ENCODE measurements at places on chromosomes 1 and 21. TPM values are rescaled to one million over a fixed set of nuclear protein-coding genes. Genes with fewer than 3 reads are reported as not detected.

DNA sequence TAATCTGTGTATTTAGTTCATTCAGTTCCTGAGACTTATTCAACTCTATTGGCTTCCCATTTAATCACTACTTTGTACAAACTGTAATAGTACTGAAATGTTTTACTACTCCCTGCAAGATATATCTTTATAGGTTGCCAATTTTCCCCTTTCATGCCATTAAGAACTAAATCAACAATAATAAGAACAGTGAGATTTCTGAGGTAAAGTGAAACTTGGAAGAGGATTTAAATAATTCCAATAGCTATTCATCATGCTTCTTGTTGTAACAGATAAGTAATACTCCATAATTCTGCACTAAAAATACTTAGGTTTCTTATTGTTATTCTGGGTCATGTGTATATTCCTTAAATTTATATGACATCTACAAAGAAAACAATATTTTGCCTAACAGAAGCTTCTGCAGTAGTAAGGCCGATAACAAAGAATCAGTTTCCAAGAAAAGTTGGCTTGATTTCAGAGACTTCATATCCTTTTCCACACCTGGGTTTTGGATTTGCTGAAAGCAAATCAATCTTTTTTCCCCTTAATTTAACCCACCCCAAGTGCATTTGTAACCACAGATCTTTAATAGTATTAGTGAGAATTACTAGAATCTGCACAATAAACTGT is 258.3 kb downstream of the FAF1 start:
- DNase-seq = no peak
- no peak overlapping the region for H3K27ac ChIP-seq
- no peaks in the 10 kb centered on the region for H3K27me3 ChIP-seq
- H3K4me3 ChIP-seq = no peak overlapping the region

DNA sequence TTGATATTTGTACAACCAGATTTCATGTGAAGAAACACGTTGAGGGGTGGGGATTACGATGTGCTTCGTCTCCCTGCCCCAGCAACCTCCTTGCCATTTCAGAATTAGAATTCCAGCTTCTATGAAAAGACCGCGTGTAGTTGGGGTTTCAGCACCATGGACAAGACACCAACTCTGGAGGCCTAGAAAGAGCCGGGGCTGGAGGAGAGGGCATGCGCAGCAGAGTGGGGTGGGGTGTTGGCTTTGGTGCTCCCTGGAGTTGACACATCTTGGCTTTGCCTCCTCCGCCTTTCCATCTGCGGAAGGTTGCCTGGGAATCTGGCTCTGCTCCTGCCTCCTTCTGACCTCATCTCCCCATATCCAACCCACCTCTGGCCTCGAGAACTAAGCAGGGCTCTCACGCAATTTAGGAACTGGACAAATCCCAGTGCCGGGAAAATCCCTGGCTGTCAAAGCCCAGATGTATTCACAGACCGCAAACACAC is 11.8 kb downstream of the HTR6 start:
- DNase-seq = no peak
- no peak overlapping the region for H3K4me3 ChIP-seq

Gene RGS7
- polyA plus RNA-seq = not detected

GRCh38 chr1:192516776-192517297 is 58.7 kb upstream of the RGS1 start:
- no peak overlapping the region for H3K27ac ChIP-seq
- no peak overlapping the region for H3K4me3 ChIP-seq
- H3K36me3 ChIP-seq = no peaks in the 10 kb centered on the region
- no peaks in the 10 kb centered on the region for H3K4me1 ChIP-seq
- H3K27me3 ChIP-seq = no peaks in the 10 kb centered on the region

GRCh38 chr1:10866321-10867093 is 70.1 kb upstream of the CASZ1 start:
- no peaks in the 10 kb centered on the region for H3K36me3 ChIP-seq
- no peak overlapping the region for H3K4me3 ChIP-seq
- H3K27me3 ChIP-seq = peaks cover 7% of the 10 kb centered on the region
- no peak for DNase-seq
- H3K4me1 ChIP-seq = no peaks in the 10 kb centered on the region
- H3K27ac ChIP-seq = no peak overlapping the region

Gene SLC45A3
- polyA plus RNA-seq = 2.8 TPM

Gene MAB21L3
- polyA plus RNA-seq = 0.57 TPM

DNA sequence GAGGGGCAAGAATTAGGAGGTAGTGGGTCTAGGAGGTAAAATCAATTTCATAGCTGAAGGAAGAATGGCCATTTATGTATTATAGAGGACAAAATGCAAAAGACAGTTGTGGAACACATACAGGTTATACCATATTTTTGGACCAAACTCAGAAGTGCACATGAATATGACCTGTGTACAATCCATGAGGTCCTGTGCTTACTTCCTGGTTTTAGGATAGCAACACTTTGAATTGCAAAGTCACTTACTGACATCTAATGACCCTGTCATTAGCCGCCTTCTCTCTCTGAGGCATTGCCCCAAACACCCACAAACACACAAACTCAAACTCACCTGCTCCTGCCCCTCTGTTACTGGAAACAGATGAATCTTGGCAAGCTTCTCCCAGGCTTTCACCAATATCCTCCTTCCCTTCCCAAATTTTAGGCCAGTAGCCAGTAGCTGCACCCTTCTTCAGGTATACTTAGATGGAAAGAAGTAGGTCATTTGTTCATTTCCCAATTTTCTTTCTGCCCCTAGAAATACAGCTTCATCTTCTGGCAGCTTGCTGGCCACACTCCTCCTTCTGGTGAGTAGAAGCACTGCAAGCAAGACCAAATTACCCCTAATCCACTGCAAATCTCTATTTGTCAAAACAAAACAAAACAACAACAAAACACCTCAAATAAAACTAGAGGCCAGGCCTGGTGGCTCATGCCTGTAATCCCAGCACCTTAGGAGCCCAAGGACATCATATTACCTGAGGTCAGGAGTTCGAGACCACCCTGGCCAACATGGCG is 13.7 kb upstream of the RPL5 start:
- no peaks in the 10 kb centered on the region for H3K27me3 ChIP-seq

- H3K27ac ChIP-seq = no peak overlapping the region
- no peaks in the 10 kb centered on the region for H3K4me1 ChIP-seq
- DNase-seq = no peak
- no peaks in the 10 kb centered on the region for H3K36me3 ChIP-seq
- H3K27me3 ChIP-seq = no peaks in the 10 kb centered on the region
These were observed 63.1 kb downstream of the NIBAN1 start for GRCh38 chr1:184911103-184911745.

- H3K27me3 ChIP-seq = no peaks in the 10 kb centered on the region
- H3K36me3 ChIP-seq = no peaks in the 10 kb centered on the region
- no peak overlapping the region for H3K4me3 ChIP-seq
- peaks cover 7% of the 10 kb centered on the region for H3K4me1 ChIP-seq
These were observed 5.6 kb upstream of the LYST start for GRCh38 chr1:235872270-235872669.

Gene OR2AK2
- polyA plus RNA-seq = not detected

- no peaks in the 10 kb centered on the region for H3K27me3 ChIP-seq
- no peak overlapping the region for H3K27ac ChIP-seq
- DNase-seq = no peak
- no peaks in the 10 kb centered on the region for H3K4me1 ChIP-seq
- H3K4me3 ChIP-seq = no peak overlapping the region
- H3K36me3 ChIP-seq = no peaks in the 10 kb centered on the region
These were observed 27.6 kb downstream of the GPR88 start for GRCh38 chr1:100565533-100565932.

DNA sequence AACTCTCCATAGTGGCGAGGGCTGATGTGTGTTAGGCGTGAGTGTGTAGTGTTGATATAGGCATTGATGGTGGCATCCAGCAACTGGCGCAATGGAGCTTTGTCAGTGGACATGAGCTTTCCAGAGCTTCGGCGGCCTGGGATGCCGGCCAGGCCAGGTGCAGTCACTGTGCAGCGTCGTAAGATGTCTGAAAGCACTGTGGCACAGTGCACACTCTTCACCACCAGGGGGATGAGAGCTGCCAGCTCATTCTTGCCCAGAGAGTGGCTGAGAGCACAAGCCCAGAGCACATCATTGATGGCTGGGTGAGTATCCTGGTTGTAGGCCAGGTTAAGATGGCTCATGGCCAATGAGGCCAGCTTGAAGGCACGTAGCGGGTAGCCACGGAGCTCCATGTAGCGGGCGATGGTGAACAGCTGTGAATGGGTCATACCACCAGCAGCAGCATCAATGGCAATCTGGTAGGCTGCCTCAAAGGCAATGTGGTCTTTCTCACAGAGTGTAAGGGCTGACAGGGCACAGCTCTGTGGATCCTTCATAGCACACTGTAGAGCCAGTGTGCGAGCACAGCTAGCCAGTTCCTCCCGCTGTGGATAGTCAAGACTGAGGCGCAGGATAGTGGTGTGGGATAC is 6.7 kb downstream of the UROD start:
- peaks cover 4% of the 10 kb centered on the region for H3K4me1 ChIP-seq
- peaks cover 8% of the 10 kb centered on the region for H3K36me3 ChIP-seq
- DNase-seq = peak; percentile 56
- H3K4me3 ChIP-seq = no peak overlapping the region
- H3K27me3 ChIP-seq = no peaks in the 10 kb centered on the region

GRCh38 chr1:185337246-185337645 is 20.2 kb upstream of the IVNS1ABP start:
- H3K4me1 ChIP-seq = no peaks in the 10 kb centered on the region
- no peak overlapping the region for H3K27ac ChIP-seq
- no peaks in the 10 kb centered on the region for H3K27me3 ChIP-seq
- H3K4me3 ChIP-seq = no peak overlapping the region

- H3K4me1 ChIP-seq = peaks cover 17% of the 10 kb centered on the region
- H3K27me3 ChIP-seq = no peaks in the 10 kb centered on the region
- H3K4me3 ChIP-seq = no peak overlapping the region
- peaks cover 62% of the 10 kb centered on the region for H3K36me3 ChIP-seq
- no peak for DNase-seq
These were observed 23.9 kb downstream of the MEF2D start for GRCh38 chr1:156476501-156477298.

DNA sequence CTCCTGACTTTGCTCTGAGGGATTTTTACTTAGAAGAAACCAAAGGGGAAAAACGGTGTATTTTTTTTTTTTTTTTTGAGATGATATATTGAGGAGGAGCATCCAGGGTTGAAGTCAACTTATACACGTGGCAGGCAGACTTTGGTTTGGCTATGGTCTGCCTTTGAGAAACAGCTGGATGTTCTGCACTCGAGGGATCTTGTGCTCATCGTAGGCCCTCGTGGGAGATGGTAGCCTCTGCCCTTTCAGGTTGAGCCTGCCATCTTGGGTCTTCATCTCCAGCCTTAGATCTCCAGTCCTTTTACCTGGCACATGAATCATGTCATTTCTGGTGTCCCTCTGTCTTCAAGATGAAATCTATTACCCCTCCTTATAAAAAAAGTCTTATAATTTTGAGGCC is 67.1 kb upstream of the UBE2U start:
- DNase-seq = no peak
- H3K36me3 ChIP-seq = no peaks in the 10 kb centered on the region
- H3K27ac ChIP-seq = no peak overlapping the region
- peaks cover 16% of the 10 kb centered on the region for H3K4me1 ChIP-seq
- H3K4me3 ChIP-seq = no peak overlapping the region

DNA sequence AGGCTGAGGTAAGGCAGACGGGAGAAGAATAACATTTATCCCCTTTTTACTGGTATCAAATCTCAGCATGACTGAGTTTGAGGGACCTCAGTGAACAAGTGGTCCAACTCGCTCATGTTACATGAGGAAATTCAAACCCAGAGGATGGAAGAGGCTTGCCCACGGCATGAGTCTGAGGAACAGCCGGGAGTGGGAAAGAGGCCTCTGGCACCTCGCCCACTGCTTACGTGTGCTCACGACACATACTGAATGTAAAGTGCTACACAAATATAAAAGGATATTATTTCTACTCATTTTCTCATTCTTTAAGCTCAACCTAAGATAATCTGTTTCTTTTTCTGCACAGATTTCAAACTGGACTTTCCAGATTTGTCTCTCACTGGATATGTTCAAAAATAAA is 14.7 kb downstream of the BEND5 start:
- no peak overlapping the region for H3K4me3 ChIP-seq
- H3K36me3 ChIP-seq = no peaks in the 10 kb centered on the region
- no peak for DNase-seq
- no peaks in the 10 kb centered on the region for H3K27me3 ChIP-seq
- H3K4me1 ChIP-seq = no peaks in the 10 kb centered on the region

DNA sequence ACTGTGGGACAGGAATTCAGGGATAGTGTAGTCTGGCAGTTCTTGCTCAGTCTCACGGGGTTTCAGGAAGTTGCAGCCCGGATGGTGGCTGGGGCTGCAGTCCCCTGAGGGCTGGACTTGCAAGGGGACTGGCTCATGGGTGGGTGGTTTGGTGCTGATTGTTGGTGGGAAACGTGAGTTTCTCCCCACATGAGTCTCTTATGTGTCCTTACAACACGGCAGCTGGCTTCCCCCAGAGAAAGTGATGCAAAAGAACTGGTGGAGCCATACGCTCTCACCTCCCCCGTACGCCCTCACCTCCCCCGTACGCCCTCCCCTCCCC is 64.9 kb downstream of the EVA1C start:
- DNase-seq = no peak
- no peak overlapping the region for H3K4me3 ChIP-seq
- no peaks in the 10 kb centered on the region for H3K36me3 ChIP-seq
- H3K4me1 ChIP-seq = peaks cover 24% of the 10 kb centered on the region
- H3K27me3 ChIP-seq = no peaks in the 10 kb centered on the region

Gene SPRR2F
- not detected for polyA plus RNA-seq

DNA sequence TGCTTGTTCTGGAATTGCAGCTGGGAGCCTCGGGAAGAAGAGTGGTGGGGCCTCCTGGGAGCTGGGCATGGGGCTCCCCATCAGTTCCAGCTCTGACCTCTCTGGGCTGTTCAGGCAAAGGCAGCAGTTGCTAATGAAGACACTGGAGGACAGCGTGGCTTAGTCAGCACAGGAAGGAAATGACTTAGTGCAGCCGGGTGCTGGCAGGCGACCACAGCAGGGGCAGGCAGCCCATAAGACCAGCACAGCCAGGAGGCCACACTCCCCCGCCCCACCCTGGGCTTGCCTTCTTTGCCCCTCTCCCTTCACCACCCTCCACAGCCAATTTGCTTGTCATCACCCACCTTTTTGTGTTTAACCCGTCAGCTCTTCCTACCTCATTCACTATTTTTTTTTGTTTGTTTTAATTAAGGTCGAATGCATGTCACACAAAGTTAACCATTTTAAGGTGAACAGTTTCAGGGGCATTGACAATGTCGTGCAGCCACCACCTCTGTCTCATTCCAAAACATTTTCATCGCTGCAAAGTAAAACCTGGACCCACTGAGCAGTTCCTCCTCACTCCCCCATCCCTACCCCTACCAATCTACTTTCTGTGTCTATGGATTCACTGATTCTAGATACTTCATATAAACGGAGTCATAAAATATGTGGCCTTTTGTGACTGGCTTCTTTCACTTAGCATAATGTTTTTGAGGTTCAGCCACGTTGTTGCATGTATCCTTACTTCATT is 10.9 kb downstream of the OLIG2 start:
- H3K4me1 ChIP-seq = no peaks in the 10 kb centered on the region
- H3K27ac ChIP-seq = no peak overlapping the region
- peaks cover 44% of the 10 kb centered on the region for H3K27me3 ChIP-seq
- no peak for DNase-seq
- no peak overlapping the region for H3K4me3 ChIP-seq

- no peaks in the 10 kb centered on the region for H3K36me3 ChIP-seq
- no peaks in the 10 kb centered on the region for H3K27me3 ChIP-seq
- no peak overlapping the region for H3K4me3 ChIP-seq
- no peaks in the 10 kb centered on the region for H3K4me1 ChIP-seq
These were observed 30.7 kb downstream of the GRHL3 start for GRCh38 chr1:24349891-24350290.

Data from keratinocyte (primary cell).